T-helper 1 cell treated with Interleukin-12 subunit alpha and Interleukin-12 subunit beta and Interleukin-4 antibody, amounts not matched to agents 30 ng/mL and 1 ng/mL, for 36 hours (primary cell): ENCODE measurements at places on chromosomes 5 and 9. TPM values are rescaled to one million over a fixed set of nuclear protein-coding genes. Genes with fewer than 3 reads are reported as not detected.

GOLPH3 gene
- total RNA-seq: 76.1 and 78.8 TPM in 2 replicates

TIFAB gene
- total RNA-seq: not detected in 2 replicates

BAAT gene
- total RNA-seq: 0.07 TPM in 1 of 2 replicates, not detected in the other

GABRA1 gene
- not detected in 2 replicates for total RNA-seq

PBX3 gene
- total RNA-seq: 14.6 and 18.0 TPM in 2 replicates

FAM120A gene
- total RNA-seq: 143 and 149 TPM in 2 replicates

CERT1 gene
- total RNA-seq: 36.4 TPM in 2 replicates

TICAM2 gene
- total RNA-seq: 3.3 and 3.5 TPM in 2 replicates

SNCAIP gene
- not detected in 2 replicates for total RNA-seq

CCL28 gene
- total RNA-seq: 11.1 and 12.7 TPM in 2 replicates

CDH9 gene
- total RNA-seq: not detected in 2 replicates

ANKRD34B gene
- not detected in 2 replicates for total RNA-seq

ROR2 gene
- total RNA-seq: 6.6 and 7.4 TPM in 2 replicates

CXXC5 gene
- 0.85 and 1.5 TPM in 2 replicates for total RNA-seq

MPDZ gene
- not detected in 2 replicates for total RNA-seq

ST6GALNAC4 gene
- 28.4 and 32.2 TPM in 2 replicates for total RNA-seq

ANKS6 gene
- total RNA-seq: 6.0 and 6.1 TPM in 2 replicates

SLC45A2 gene
- total RNA-seq: 0.34 TPM in 1 of 2 replicates, not detected in the other

SOX30 gene
- total RNA-seq: 0.10 and 0.12 TPM in 2 replicates

TPRN gene
- total RNA-seq: 9.5 and 9.9 TPM in 2 replicates
